ENCODE measurements at places on chromosomes 2 and 18.

DNA sequence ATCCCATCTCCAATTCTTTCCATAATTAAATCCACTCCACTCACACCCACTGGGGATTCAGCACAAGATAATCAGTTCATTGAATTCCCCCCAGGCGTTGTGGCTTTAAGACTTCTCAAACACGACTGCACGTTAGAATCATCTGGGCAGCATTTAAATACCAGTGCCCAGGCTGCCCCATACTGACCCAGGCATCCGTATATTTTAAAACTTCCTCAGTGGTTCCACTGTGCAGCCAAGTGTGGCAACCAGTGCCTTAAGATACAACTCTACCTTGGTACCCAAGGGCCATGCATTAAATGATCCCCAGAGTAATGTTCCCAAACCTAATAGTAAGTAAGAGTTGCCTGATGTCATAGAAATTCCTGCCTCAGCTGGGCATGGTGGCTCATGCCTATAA, 54.3 kb upstream of the BZW1 start:
- DNase-seq: no peak

- no peak for DNase-seq
These were observed 190.0 kb downstream of the SEPTIN10 start for GRCh38 chr2:109423556-109424359.

DNA sequence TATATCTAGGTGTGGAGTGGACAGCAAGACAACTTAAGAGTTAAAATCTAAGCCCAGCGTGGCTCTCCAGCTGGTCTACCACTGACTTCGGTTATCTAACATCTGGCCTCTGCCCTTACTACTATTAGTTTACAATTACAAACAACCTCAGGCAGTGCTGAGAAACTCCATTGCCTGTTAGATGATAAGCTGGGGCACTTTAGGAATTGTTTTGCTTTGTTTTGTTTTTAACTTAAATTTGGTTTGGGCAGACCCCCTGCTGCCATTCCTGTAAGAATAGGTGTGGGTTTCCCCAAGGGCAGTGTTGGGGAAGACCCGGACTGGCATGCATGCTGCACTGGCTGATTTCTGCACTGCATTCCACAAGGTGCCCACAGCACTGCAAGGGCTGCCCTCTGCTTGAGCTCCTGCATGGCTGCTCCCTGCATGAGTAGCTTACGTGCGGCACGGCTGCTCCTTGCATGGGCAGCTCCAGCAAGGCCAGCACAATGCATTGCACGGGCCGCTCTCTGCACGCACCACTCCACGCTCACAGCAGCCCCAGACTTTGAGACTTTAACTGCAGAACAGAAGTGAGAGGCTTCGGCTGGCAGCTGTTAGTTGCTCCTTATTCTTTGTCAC, 74.2 kb upstream of the SERTAD2 start:
- no peak for DNase-seq

GRCh38 chr2:145141981-145142380, 622.1 kb upstream of the ZEB2 start:
- no peak for DNase-seq

DNA sequence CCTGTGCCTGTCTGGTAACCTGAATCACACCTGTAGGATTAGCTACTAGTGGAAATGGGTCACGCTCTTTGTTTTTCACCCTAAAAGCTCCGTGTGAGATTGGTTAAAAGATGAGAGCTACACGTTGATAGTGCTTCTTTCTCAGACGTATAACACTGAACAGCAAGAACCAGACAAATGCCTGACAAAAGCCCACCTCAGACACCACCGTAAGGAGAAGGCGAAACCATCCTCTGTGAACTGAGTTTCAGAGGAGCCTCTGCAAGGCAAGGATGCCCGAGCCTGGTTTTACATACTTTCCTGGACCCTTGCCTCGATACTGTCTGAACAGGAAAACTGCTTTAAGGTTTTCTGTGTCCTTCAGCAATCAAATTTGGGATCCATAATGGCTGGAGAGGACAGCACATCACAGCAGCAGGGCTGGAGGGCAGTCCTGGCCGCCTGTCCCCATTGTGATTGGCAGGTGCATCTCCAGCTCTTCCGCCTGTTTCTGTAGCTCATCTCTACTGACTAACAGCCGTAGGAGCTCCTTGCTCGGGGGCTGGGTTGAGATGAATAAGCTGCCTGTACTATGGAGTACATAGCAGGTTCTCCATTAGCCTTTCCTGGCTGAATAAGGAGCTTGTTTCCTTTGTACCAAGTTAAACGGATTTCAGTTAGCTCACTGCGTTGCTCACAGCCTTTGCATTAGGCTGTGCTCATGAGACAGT, 155.5 kb downstream of the MYT1L start:
- no peak for DNase-seq

DNA sequence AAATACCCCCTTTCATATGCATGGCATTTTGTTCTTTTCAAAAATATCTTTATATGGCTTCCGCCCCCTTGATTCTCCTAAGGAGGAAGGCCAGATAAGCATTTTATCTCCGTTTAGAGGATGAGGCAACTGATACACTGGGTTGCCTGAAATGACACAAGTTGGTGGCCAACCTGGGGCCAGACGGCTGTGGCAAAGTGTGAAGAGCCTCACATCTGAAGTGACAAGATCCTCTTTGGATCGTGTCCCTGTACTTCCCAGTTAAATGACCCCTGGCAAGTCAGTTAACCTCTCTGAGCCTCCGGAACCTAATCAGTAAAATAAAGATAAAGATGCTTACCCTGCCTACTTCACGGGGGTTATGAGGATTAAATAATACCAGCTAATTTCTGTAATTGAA, 4.6 kb downstream of the SETBP1 start:
- no peak for DNase-seq

DNA sequence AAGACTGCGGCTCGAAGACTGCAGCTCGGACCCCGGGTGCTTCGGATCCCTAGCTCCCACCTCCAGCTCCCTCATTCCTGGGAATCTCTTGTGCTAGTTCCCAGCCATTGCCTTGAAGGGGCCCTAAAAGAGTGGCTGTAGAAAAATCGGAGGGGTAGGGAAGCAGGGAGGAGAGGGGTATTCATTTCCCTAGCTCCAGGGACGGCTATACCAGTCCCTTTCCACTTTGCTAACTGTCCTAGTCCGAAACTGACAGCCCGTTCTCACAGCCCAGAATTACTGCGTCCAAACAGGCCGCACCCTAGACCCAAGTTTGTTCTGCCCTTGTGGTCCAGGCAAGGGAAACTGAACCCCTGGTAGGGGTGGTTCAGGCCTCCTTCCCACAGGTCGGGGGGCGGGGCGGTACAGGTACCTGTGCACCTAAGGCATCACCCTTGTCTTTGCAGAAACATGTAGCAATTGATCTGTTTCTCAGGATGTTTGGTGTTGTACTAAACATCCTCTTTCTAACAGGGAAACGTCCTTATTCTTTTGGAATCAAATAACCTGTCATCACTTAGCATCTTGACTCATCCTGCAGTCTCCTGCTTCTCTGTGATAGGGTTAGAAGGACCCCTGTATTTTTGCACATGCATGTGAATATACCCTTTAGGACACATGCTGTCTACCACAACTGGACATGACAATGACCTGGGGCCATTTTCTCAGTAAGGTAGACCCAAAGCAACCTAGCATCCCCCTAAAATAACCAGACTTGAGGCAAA, 4.0 kb downstream of the EMX1 start:
- no peak for DNase-seq
